ENCODE measurements at places on chromosomes 5 and 9. TPM values are rescaled to one million over a fixed set of nuclear protein-coding genes. Genes with fewer than 3 reads are reported as not detected.

- no peaks in the 10 kb centered on the region for H3K27me3 ChIP-seq
- H3K4me3 ChIP-seq = no peak overlapping the region
- no peaks in the 10 kb centered on the region for H3K36me3 ChIP-seq
- no peak for DNase-seq
- no peak overlapping the region for H3K27ac ChIP-seq
- H3K4me1 ChIP-seq = no peaks in the 10 kb centered on the region
Measured at GRCh38 chr5:78760366-78760765, 111.8 kb upstream of the LHFPL2 start.

- no peaks in the 10 kb centered on the region for H3K4me1 ChIP-seq
- no peak overlapping the region for H3K4me3 ChIP-seq
- no peak overlapping the region for H3K27ac ChIP-seq
- no peaks in the 10 kb centered on the region for H3K27me3 ChIP-seq
Measured at GRCh38 chr5:91245871-91246270, 137.2 kb downstream of the ARRDC3 start.

GRCh38 chr9:137295849-137296669, 6.0 kb downstream of the NRARP start:
- H3K4me1 ChIP-seq = no peaks in the 10 kb centered on the region
- H3K36me3 ChIP-seq = no peaks in the 10 kb centered on the region
- no peaks in the 10 kb centered on the region for H3K27me3 ChIP-seq

- DNase-seq = no peak
- H3K27ac ChIP-seq = no peak overlapping the region
- no peaks in the 10 kb centered on the region for H3K4me1 ChIP-seq
- H3K4me3 ChIP-seq = no peak overlapping the region
- H3K36me3 ChIP-seq = no peaks in the 10 kb centered on the region
Measured at GRCh38 chr5:157233515-157233914, 32.4 kb upstream of the CYFIP2 start.

- no peaks in the 10 kb centered on the region for H3K4me1 ChIP-seq
- H3K27me3 ChIP-seq = no peaks in the 10 kb centered on the region
- no peak for DNase-seq
- H3K36me3 ChIP-seq = no peaks in the 10 kb centered on the region
- no peak overlapping the region for H3K4me3 ChIP-seq
Measured at GRCh38 chr5:89349246-89349980, 466.4 kb upstream of the MEF2C start.

DNA sequence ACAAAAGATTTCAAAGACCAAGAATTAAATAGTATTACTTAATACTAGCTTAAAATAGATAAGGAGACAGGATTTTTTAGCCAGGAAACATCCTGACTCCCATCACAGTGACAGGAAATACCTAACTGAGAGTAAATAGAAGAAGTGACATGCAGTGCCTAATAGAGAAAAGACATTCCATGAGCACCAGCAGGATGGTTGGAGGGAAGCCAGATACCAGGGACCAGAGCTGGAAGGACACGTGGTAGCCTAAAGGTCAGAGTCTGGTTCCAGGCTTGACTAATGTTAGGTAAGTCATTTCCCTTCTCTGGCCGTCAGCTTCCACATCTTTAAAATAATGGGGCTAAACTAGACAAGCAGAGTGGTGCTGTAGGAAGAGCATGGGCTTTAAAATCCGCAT, 41.6 kb downstream of the CDK5RAP2 start:
- no peaks in the 10 kb centered on the region for H3K27me3 ChIP-seq
- no peak overlapping the region for H3K4me3 ChIP-seq
- H3K36me3 ChIP-seq = no peaks in the 10 kb centered on the region
- H3K4me1 ChIP-seq = no peaks in the 10 kb centered on the region
- peak; percentile 78 for DNase-seq

DNA sequence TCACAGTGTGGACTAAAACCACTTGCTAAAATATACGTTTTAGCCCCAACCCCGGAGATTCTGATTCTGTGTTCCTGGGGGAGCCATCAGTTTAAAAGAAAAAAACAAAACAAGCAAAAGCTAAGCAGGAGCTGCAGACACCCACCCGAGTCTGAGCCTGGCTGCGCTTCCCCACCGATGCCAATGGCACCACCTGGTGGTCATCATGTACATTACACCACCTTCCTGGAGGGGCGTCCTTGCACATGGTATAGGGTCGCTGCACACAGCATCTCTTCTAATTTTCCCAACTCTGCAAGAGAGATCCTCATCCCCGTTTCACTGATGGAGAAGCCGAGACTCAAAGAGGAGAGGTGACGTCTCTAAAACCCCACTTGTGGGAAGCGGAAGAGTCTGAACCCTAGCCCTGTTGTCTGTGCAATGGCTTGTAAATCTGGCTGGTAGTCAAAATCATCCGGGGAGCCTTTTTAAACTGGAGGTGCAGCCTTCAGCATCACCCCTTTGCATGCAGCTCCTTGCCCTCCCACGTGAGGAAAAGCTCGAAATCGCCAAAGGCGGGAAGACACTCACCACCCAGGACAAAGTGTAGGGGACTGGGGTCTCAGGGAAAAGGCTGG, 23.1 kb upstream of the CNOT6 start:
- no peaks in the 10 kb centered on the region for H3K4me1 ChIP-seq
- H3K27ac ChIP-seq = no peak overlapping the region
- DNase-seq = peak; percentile 53
- no peak overlapping the region for H3K4me3 ChIP-seq
- H3K36me3 ChIP-seq = no peaks in the 10 kb centered on the region

DNA sequence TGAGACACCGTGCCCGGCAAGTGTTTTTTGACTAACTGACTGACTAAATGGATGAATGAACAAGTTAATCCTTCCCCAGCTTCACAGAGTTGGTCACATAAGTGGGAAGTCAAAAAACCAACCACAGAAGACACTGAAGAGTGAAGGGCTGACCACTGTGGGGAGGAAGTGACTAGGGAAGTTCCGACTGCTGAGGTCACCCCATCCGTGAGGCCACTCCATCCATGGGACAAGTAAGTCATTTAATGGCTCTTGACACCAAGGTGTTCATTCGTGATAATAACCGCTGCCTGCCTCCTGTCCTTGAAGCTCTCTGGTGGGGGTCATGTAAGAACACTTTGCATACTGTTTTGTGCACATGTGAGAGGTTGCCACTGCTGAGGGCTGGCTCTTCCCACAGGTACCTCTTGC, 22.2 kb upstream of the CXCL14 start:
- no peaks in the 10 kb centered on the region for H3K4me1 ChIP-seq
- no peak for DNase-seq
- H3K4me3 ChIP-seq = no peak overlapping the region
- no peak overlapping the region for H3K27ac ChIP-seq
- H3K27me3 ChIP-seq = no peaks in the 10 kb centered on the region

- H3K27me3 ChIP-seq = no peaks in the 10 kb centered on the region
- no peaks in the 10 kb centered on the region for H3K4me1 ChIP-seq
- DNase-seq = no peak
- H3K27ac ChIP-seq = no peak overlapping the region
Measured at GRCh38 chr9:89953824-89954615, 349.2 kb downstream of the GADD45G start.

- H3K4me3 ChIP-seq = no peak overlapping the region
- no peak overlapping the region for H3K27ac ChIP-seq
- H3K36me3 ChIP-seq = no peaks in the 10 kb centered on the region
Measured at GRCh38 chr5:120306303-120306702, 157.8 kb upstream of the PRR16 start.

- no peaks in the 10 kb centered on the region for H3K27me3 ChIP-seq
- H3K4me3 ChIP-seq = no peak overlapping the region
- no peak for DNase-seq
- no peak overlapping the region for H3K27ac ChIP-seq
- H3K4me1 ChIP-seq = no peaks in the 10 kb centered on the region
Measured at GRCh38 chr9:21660976-21661375, 141.5 kb upstream of the MTAP start.

DNA sequence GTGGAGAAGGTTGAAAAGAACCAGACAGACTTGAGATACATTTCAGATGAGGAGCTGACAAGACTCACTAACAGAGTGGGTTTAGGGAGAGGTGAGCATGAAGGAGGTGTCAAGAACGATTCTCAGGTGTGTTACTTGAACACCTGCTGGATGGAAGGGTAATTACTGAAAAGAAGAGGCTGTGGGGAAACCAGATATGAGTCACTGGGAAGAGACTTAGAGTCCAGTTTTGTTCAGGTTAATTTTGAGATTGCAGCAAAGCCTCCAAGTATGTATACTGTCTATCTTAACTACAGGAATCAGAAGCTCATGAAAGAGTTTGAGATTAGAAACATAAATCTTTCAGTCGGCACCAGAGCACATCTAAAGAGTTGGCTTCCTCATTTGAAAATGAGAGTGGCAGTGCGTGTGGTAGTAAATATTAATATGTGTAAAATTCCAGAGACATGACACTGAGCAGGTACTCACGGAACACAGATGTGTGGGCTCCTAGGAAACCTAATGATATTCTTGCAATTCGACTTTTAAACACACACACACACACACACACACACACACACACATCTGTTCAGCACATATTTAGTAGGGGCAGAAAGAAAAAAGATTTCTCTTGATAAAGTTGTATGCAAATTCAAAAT, 197.1 kb downstream of the CDH18 start:
- H3K27me3 ChIP-seq = no peaks in the 10 kb centered on the region
- no peaks in the 10 kb centered on the region for H3K4me1 ChIP-seq
- DNase-seq = no peak
- no peak overlapping the region for H3K27ac ChIP-seq

GRCh38 chr5:8329773-8330172, 460.8 kb downstream of the MTRR start:
- no peaks in the 10 kb centered on the region for H3K36me3 ChIP-seq
- no peak overlapping the region for H3K27ac ChIP-seq
- no peaks in the 10 kb centered on the region for H3K4me1 ChIP-seq
- no peaks in the 10 kb centered on the region for H3K27me3 ChIP-seq
- H3K4me3 ChIP-seq = no peak overlapping the region
- DNase-seq = no peak

DNA sequence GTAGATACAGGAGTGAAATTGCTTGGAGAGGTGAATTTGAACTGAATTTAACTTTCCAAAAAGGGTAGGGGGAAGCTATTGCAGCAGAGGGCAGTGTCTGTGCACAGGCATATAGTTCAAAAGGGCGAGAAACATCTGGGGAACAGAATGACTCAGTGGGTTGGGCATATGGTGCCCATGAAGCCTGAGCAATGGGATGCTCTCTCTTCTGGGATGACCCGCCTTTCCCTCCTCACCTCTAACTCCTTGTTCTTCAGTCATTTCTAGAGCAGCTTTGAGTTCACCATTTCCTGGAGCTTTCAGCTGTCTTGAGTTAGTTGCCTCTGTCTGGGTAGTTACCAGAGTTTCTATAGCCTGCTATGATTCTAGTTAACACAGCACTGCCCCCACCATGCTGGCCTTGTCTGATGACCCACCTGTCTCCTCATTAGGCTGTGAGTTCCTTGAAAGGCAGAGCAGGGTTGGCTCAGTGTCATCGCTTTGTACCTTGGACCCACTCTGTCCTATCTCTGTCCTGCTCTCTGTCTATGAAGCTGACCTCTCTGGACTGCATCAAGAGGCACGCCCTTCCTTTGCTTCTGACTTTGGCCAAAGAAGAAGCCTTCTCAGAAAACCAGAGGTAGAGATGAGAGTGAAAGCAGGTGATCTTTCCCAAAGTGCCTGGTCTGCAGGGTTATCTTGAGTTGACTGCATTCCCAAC, 299.6 kb upstream of the KLF4 start:
- DNase-seq = no peak
- no peak overlapping the region for H3K27ac ChIP-seq
- no peaks in the 10 kb centered on the region for H3K36me3 ChIP-seq
- H3K4me3 ChIP-seq = no peak overlapping the region
- H3K4me1 ChIP-seq = no peaks in the 10 kb centered on the region

- H3K36me3 ChIP-seq = no peaks in the 10 kb centered on the region
- no peak for DNase-seq
- no peaks in the 10 kb centered on the region for H3K27me3 ChIP-seq
- H3K4me3 ChIP-seq = no peak overlapping the region
Measured at GRCh38 chr9:112046181-112046580, 128.9 kb downstream of the SUSD1 start.

DNA sequence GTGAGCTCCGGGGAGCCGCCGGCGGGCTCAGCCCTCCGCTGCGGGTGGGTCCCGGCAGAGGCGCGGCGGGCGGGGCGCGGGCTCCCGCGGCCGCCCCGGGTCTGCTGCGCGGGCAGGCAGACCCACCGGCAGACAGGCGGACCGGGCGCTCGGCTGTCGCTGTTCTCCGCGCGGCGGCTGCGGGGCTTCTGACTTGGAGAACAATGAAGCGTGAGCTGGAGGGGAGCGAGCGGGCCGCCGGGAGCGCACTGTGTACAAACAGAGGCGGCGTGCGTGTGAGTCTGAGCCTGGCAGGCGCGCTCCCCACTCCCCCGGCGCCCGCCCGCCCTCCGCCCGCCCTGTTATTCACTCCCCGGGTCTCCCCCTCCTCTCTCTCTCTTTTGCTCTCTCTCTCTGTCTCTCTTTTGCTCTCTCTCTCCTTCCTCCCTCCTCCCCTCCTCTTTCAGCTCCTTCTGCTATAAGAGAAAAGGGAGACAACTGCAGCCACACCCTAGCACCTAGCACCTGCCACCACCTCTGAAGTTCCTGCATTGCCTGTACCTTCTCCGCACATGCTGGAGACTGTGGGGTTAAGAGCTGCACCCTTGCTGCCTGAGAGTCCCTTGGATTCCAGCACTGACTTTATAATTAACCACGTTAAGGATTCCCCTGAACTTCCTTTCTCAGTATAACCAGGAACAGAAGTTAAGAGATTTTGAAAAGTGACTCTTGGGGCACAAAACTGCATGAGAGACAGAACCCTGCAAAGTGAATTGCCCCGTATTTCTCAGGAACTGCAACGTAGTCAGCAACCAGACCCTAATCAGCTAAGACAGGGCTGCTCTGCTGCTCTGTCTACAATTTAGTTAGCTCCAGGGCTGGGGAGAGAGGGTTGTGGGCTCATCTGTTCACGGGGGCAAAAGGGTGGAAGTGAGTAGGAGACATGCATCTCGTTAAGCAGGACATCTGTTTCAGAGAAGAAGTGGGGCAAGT, at the start of gene EDIL3:
TSS of gene EDIL3 (minus strand) at position 277 of the 972 bp plus-strand sequence. CDS start 506 bp downstream, outside the sequence.
- peak; percentile 25 for DNase-seq
- H3K27ac ChIP-seq = no peak within 1 kb of the TSS
- H3K4me3 ChIP-seq = peak within 1 kb of the TSS; percentile 25
- peaks cover 18% of the 10 kb centered on the region for H3K4me1 ChIP-seq
- H3K27me3 ChIP-seq = peaks cover 9% of the 10 kb centered on the region

Gene FBXO10
- total RNA-seq = 4.2 TPM

Gene XPA
- 7.7 TPM for total RNA-seq

Gene PLAC8L1
- not detected for total RNA-seq

Gene PTGS1
- total RNA-seq = 2.8 TPM

Gene NR5A1
- not detected for total RNA-seq

Gene MUSK
- 0.12 TPM for total RNA-seq

Gene ROPN1L
- 0.30 TPM for total RNA-seq

Gene SNX30
- total RNA-seq = 5.2 TPM
